ENCODE measurements at places on chromosomes 6 and 20. TPM values are rescaled to one million over a fixed set of nuclear protein-coding genes. Genes with fewer than 3 reads are reported as not detected.

DNA sequence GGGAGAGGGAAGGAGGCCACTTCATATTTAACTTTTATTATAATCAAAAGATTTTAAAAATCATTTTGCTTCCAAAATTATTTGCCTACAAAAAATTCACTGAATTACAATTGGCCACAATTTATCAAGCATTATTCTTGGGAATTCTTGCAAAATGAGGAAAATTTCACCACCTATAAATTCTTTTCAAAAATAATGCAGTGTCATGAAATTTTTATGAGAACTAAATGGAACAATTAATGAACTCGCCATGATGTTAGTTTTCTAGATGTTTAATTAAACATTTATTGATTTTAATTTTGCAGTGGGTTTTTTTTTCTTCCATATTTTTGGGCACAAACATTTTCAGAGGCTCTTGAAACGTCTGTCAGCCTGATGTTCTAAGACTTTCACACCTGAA lies 5.8 kb upstream of the ZBP1 start:
- no peak for DNase-seq

GRCh38 chr6:94394822-94395221 lies 975.5 kb upstream of the EPHA7 start:
- DNase-seq = no peak

DNA sequence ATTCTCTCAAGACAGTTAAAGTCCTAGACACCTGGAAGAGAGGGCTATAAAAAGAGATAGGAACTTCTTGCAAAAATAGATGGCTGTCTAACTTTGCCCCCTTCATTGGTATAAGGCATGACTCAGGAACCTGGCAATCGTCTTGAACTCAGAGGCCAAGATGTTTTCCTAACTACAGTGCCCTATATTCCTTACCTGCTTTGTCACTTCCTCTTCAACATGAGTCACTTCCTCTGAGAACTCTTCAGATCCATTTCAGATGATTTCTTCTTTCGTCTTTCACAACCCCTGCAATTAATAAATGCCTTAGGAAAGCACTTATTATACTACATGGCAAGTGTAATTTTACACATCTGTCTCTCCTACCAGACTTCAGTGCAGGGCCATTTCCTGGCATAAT lies 83.5 kb downstream of the HAO1 start:
- DNase-seq = no peak

GRCh38 chr6:79250559-79250958 lies 16.1 kb upstream of the HMGN3 start:
- DNase-seq = no peak

- DNase-seq = no peak
Observed at GRCh38 chr6:20352346-20352745, 49.3 kb upstream of the E2F3 start.

- no peak for DNase-seq
Observed at GRCh38 chr6:45843848-45844521, 171.7 kb downstream of the CLIC5 start.

DNA sequence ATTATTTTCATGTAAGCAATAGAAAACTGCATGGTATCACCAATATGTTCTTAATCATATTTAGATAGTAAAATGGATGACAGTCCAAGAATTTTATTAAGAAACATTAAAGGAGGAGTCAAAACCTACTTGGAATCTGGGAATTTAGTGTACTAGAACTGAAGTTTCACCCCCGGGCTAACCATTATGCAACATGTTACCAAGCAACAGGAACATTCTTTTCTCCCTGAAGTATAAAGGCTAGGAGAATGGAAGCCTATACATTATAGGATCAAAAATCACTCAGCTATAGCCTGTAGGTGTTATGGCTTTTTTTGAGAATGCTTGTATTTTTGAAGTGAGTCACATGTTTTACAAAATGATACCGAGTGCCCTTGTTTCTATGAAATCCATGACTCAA lies 538.3 kb downstream of the GRIK2 start:
- no peak for DNase-seq

DNA sequence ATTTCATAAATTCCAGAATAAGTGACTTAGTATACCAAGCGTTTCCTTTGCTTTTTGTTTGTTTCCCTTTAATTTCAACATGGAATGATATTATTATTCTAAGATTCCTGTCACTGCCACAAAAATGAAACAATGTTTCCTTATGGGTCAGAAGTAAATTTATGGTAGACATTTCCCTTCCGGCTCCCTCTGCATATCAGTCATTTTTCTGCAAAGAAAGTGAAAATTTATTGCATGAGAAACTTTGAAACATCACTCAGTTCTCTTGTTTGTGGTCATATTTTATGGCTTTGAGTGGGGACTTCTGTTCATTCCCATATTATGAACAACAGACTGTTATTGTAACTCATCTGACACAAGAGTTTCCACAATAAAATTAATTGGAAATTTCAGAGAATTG lies 97.8 kb downstream of the NKAIN2 start:
- no peak for DNase-seq

GRCh38 chr6:137121401-137121997 lies 51.9 kb downstream of the IL22RA2 start:
- no peak for DNase-seq

DNA sequence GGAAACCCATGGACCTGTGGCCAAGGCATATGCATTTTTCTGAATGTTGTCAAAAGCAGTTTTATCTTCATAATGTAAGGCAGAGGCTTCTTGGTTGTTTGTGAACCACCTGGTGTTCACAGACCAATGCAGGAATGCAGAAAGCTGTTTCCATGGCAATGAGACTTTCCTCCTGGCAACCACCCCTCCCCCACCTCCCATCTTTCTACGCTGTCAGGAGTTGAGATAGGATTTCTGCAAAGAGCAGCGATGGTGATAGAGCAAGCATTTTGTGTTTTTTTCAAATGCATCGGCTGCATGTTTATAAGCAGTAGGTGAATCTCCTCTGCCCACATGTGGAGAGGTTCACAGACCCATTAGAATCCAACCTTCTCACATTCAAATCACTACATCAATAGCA lies 114.1 kb upstream of the SMLR1 start:
- peak; percentile 11 for DNase-seq

DNA sequence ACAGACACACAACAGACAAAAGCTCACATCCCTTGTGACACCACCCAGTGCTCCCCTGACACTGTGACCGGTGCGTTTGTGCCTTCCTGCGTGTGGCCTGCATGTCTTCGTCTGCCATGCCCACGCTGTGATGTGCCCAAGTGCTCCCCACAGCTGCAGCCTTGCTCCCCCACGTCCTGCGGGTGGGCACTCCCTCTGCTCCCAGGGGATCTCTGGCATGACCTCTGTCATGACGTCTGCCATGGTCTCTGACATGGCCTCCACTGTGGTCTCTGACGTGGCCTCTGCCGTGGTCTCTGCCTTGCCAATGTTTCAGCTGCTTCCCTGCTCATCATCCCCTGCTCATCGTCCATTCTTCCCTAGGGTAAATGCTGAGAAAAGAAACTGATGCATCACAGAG lies 200.9 kb downstream of the DLL1 start:
- DNase-seq = no peak

DNA sequence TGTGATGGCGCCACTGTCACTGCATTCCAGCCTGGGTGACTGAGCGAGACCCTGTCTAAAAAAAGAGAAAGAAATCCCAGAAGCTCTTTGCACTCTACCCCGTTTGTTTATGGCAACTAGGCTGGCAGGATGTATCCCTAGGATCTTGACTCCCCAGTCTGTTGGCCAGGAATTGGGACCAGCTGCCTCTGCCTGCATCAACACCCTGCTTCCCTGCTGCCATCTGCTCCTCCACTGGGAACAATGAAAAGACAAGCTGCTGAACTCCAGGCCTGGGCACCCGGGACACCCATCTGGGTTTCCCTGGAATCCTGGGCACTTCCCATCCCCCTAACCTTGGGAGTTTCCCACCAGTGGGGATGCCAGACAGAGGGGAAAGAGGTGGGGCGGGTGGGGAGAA lies 64.9 kb downstream of the CPNE5 start:
- no peak for DNase-seq

GRCh38 chr20:34680586-34681175 lies 3.8 kb upstream of the PIGU start:
- no peak for DNase-seq

DNA sequence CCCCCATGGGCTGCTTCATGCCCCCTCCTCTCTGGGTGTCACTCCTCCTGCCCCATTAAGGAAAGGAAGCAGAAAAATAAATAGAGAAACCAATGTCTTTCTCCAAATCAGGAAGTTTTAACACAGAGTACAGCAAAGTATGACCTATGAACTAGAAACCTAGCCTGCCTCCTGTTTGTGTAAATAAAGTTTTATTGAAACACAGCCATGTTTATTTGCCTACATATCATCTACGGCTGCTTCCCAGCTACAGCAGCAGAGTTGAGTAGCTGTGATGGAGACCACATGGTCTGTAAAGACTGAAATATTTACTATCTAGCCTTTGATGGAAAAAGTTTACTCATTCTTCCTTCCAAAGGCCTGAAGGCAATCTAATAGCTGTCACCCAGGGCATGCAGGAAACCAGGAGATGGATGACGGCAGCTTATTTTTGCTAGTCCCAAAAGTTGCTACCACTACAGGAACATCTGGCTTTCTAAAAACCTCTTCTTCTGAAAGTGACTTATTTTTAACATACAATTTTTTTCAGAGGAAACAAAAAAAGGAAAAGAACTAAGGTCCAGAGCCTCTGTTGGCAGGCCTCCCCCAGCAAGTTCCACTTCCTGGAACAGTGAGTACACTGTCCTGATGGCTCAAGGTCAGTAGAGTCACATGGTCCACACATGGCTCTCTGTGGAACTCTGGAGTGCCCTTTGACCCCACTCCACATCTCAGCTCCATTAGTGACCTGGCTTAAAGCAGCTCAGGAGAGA lies 287.8 kb downstream of the PTPRT start:
- DNase-seq = no peak

DNA sequence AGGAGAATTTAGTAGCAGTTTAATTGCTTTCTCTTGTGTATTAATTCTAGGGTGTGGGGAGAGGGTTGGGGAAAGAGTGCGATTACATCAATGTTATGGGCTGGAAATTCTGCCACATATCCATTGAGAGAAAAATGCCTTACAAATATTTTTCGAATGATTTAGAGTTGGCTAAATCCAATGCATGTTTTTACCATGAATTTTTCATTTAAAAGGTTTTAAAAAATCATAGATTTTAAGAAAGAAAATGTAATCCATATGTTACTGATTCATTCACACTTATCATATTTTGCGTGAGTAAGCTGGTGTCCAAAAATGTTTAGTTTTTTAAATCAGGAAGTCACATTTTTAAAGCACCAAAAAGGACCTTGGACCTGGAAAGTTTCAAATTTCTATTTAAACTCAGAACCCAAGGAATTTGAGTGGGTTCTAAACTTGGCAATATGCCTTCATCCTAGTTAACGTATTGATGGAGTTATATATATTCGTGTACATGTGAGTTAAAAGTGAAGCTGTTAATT lies 627.4 kb upstream of the CITED2 start:
- DNase-seq = no peak

The ELOVL2 gene
- 8.4 TPM for polyA plus RNA-seq

The LAMP5 gene
- 7.5 TPM for polyA plus RNA-seq

The PNPLA1 gene
- polyA plus RNA-seq = 1.7 TPM

The SIRPB1 gene
- polyA plus RNA-seq = 0.56 TPM

The ROS1 gene
- 0.14 TPM for polyA plus RNA-seq

The NKAPL gene
- 3.2 TPM for polyA plus RNA-seq

The SLPI gene
- polyA plus RNA-seq = 1.3 TPM

The GCNT2 gene
- 21.2 TPM for polyA plus RNA-seq

The BPIFB1 gene
- polyA plus RNA-seq = 0.14 TPM

The VIP gene
- 1.0 TPM for polyA plus RNA-seq
